ENCODE measurements at places on chromosomes 6 and 20.

DNA sequence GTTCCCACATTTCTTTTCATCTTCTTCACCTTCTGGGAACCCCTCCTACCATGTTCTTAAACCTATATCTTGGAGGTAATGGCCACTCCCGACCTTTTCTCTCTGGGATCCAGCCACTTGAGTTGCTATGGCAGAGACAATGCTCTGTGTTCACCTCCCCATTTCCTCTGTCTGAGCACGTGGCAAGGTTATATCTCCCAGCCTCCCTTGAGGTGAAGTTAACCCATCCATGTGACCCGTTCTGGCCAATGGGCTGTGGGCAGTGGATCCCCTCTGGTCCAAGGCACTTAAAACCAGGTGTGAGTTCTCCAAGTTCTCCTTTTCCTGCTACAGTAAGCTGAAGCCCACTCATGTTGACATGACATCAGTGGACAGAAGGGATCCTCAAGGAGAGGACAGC lies 261.4 kb downstream of the LRFN2 start:
- DNase-seq: no peak

GRCh38 chr6:13044390-13044789 lies 283.9 kb downstream of the TBC1D7 start:
- no peak for DNase-seq

DNA sequence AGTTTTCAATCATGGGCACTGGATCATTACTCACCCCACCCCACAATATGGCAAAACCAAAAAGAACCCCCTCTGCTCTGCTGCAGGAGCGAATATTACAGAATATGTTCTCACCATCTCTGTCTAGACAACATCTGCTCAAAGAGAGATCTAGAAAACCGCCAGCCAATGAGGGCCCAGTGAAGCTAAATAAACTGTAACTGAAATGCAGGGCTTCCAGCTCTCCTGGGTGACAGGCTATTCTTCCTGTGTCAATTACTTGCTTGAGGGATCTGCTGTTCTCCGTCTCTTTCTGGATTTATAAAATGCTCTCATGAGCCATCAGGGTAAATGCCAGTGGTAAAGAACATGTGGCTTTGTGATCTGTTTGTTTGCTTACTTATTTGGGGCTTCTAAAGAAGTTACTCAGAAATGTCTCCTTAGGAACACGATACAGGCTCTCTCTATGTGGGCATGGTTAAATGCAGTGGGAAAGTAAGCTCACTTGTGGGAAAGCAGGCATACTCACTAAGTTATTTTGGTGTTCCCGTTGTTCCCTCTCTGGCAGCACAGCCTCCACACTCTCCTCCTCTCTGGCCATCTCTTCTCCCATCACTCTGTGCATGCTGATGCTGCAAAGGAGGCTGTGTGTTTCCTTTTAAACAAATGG lies 44.8 kb downstream of the TTI1 start:
- DNase-seq: no peak

DNA sequence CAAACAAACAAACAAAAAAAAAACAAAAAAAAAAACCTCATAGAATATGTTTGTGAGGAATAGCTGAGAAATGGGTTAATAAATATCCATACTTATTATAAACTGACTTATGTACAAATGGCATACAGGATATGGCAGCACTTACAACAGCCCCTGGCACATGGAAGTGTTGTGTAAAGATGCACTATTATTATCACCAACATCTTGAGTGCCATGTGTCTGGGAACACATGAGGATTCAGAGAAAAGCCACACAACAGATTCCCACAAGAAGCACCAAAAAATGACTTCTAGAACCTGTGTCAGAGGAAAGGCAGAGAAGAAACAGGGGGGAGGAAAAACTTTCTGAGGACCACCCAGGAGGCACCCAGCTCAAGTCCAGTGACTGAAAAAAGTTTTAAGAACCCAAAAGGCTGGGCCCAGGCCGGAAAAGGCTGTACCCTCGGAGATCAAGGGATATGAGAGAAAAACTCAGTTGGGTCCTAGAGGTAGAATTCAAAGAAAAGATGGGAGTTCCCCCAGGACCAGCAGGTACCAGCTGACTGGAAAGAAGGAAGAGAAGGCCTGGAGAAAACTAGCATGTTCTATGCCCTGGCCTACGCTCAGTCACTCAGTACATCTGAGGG lies 9.4 kb upstream of the TAF8 start:
- no peak for DNase-seq

DNA sequence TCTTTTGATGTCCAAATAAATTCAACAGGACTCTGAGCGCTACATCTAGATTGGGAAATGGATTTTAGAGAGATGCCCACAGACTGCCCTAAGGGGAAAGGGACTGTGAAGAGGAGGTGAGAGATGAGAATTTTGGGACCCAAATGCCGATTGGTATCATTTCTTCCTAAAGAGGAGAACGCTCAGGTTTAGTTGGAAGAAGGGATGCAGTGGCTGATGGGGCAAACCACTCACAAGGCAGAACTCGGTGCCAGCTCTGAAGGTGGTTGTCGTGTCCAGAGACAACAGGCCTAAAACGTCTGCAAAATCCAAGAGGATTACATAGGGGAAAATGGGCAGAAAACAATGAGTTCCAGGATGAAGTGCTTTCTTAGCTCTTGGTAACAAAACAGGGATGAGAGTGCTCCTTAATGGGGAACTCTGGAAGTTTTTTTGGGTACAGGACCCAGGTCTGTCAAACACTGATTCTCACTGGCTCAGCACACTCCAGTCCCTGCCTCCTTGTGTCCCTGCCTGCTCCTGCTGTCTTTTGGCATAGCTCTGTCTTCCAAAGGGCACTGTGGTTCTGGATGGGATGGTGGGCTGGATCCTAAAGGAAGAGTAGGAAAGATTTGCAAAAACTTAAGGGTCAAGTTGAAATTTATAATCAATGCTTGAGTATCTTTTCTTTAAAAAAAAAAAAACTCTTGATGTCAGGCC lies 29.0 kb downstream of the NEDD9 start:
- DNase-seq: no peak

DNA sequence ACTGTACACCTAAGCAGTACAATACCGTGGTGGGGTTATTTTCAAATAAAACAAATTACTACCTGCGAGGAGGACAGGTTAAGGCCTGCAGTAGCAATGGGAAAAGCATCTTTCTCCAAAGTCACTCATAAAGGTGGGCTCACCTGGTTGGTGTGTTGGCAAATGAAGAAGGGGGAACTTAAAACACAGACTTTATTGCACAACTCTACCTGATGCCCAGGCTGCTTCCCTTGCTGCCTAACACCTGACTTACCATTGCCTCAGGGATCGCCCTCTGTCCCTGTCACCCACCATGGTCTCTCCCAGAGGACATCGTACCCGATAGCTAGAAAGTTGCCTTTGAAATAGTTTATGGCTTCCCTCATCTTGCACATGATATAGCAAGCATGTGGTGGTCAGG lies 53.6 kb downstream of the GNAS start:
- no peak for DNase-seq

DNA sequence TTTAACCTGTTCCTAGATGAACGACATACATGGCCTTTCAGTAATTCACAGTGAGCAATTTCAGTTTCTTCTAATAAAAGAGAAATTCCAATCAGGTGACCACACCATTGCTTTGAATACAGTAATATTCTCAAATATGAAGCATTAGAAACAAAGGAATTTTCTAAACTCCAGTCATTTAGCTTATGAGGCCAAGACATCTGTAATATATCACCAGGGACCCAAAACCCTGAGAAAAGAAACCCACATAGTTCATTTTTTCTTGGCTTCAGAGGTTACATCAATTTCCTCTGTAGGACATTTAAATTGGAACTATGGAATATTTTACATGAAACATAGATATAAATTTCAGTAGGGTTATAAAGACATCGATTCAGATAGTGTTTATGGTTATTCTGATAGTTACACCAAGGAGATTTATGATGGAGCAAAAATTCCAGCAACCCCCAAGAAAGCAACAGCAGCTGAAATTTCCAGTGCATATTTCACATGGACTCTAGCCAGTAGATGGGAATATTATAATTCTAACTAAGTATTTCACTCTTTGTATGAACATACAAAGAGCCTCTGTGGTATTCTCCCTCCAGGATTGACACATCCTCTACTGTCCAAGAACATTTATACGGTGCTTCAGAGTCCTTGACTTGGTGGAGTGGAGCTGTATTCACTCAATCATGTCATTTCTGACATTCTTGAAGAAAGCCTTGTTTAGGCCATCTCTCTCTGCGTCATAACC lies 82.9 kb downstream of the ADGRG6 start:
- no peak for DNase-seq

Data from stimulated activated CD4-positive, alpha-beta T cell treated with anti-CD3 and anti-CD28 coated beads, Interleukin-2, amount 100 ng/mL, for 24 hours (primary cell).